Erythroblast (primary cell): ENCODE measurements at places on chromosomes 7 and 10.

DNA sequence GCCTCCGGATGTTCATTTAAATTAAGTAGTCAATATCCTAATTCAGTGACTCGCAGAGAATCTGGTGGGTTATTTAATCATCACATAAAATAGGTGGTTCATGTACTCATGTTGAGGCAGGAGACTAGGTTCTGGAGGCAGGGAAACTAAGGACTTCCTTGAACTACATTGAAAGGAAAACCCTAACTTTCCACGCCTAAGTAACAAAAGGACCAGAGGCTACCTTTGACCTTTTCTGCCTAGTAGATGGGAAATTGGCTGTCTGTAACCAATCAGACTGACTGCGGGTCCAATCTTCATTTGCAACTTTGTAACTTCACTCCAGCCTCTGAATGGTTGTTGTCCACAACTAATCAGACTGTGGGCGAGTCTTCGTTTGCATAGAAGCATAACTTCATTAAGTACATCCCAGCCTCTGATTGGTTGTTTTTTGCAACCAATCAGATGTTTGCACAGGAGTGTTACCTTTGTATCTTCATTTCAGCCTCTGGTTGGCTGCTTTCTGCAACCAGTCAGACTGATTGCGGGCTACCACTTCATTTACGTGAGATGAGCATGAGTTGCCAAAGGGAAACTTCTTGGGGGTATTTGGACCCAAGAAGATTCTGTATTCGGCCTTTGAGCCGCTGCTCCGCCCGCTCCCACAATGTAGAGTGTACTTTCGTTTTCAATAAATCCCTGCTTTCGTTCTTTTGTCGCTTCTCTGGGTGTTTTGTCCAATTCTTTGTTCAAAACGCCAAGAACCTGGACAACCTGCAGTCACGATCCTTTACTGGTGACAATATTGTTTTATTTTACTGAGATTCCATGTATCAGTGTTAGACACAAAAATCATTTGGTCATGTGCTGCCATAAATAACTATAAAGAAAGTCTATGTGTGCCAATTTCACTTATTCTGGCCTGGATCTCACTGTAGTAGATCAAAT lies 1.7 kb upstream of the ST7 start:
- peak; percentile 51 for DNase-seq

DNA sequence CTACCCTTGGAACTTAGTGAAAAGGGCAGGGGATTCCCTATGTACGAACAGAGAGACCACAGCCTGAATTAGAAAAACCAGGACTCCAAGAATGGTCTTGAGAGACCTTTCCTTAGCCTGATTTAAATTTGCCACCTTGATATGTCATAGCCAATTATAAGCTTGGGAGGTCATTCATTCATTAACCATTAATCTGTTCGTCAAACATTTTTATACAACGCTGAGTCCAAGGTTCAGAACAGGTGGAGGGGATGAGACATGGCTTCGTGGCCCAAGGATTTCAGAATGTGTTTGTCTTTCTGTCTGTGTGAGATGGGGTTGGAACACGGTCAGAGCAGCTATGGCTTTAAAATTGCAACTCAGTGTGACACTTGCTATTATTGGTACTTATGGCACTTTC lies 158.0 kb downstream of the PAXIP1 start:
- DNase-seq: no peak

DNA sequence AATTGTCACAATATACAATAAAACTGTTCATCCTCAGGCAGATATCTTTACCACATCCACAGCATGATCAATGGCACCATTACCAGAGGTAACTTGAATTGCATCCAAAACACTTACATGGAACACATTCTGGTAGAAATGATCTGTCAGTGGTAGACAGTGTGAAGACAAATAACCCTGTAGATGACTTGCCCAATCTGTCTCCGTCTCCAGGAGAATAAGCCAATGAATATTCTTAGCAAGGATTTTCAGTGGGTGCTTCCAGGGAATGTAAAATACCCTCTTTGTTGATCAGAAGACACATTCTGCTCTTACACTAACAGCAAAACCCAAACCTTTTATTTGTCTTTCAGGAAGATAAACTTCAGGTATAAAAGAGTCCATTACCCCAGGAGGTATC lies 43.8 kb downstream of the VWC2 start:
- no peak for DNase-seq

GRCh38 chr7:5773661-5774086 lies 7.8 kb downstream of the RNF216 start:
- DNase-seq: peak; percentile 42

- peak; percentile 61 for DNase-seq
Measured at GRCh38 chr7:50349963-50350944, 45.7 kb downstream of the IKZF1 start.
